Activated T-helper 2 cell treated with anti-CD3 and anti-CD28 coated beads, Interferon-gamma antibody, Interleukin-2, Interleukin-4, amounts not matched to agents 10 μg/mL and 5 μg/mL and 100 μg/mL, durations not matched to agents 14 hours and 24 hours and 36 hours (primary cell): ENCODE measurements at places on chromosomes 6 and 20.
A peak's percentile ranks its signal among the peaks of the same experiment; 100 is the strongest.

DNA sequence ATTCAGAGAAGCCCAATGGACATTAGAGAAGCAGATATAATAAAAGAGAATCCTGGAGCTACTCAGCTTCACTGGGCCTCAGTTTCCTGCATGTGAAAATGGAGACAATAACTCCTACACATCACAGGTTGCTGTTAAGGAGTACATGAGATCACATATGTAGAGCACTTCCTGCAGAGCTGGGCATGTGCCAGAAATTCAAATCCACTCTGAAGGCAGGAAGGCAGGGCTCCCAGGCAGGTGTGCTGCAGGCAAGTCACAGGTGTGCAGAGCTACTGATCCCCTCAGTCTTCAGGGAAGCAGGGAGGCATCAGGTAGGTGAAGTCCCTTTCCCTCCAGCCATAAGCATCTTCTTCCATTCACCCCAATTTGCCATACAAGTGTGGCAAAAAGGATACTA lies 48.0 kb downstream of the DST start:
- DNase-seq, result no peak

- no peak for DNase-seq
These were observed 25.1 kb upstream of the UTRN start for GRCh38 chr6:144259986-144260385.

- DNase-seq, result no peak
These were observed 39.8 kb upstream of the MMS22L start for GRCh38 chr6:97322811-97323210.

- no peak for DNase-seq
These were observed 13.6 kb downstream of the PKIG start for GRCh38 chr20:44596010-44596409.

DNA sequence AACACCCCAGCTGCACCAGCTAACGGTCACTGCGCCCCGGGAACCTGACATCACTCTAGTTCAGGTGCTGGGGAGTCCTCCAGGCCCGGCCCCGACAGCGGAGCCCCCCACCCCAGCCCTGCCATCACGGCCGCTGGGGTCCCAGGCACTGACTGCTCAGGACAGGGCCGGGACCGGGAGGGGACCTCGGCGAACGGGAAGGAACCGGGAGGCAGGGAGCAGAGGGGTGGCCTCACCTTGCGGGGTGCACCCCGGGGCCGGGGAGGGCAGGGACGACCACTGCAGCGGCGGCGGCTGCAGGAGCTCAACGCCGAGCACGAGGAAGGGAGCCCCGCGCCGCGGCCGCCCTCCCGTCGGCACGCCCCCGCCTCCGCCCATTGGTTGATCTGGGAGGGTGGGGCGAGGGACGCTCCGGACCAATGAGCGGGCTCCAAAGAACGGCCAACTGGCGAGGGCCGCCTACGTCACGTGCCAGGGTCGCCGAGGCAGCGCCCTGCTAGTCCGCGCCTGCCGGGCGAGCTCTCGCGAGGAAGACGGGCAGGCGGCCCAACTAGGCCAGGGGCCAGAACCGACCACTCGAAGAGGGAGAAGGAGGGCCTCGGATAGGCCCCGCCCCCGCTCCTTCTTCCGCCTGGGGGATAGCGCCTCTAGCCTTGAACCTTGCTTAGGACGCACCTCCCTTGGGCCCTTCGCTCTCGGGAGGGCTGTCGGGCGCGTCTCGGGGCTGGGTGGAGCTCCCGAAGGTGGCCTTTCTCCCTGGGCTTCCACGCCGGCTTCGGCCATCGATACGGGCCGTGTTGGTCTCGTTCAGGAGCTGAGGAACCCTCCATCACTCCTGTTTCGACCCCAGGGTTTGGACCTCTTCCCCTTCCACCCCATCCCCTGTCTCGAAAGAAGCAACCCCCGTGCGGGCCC lies at the start of gene ADISSP:
TSS of gene ADISSP (minus strand) at position 327 of the 915 bp plus-strand sequence. CDS start 7,653 bp downstream, outside the sequence.
- DNase-seq, result peak; percentile 97

GRCh38 chr6:140537211-140537610 lies 1162.8 kb upstream of the CITED2 start:
- no peak for DNase-seq

DNA sequence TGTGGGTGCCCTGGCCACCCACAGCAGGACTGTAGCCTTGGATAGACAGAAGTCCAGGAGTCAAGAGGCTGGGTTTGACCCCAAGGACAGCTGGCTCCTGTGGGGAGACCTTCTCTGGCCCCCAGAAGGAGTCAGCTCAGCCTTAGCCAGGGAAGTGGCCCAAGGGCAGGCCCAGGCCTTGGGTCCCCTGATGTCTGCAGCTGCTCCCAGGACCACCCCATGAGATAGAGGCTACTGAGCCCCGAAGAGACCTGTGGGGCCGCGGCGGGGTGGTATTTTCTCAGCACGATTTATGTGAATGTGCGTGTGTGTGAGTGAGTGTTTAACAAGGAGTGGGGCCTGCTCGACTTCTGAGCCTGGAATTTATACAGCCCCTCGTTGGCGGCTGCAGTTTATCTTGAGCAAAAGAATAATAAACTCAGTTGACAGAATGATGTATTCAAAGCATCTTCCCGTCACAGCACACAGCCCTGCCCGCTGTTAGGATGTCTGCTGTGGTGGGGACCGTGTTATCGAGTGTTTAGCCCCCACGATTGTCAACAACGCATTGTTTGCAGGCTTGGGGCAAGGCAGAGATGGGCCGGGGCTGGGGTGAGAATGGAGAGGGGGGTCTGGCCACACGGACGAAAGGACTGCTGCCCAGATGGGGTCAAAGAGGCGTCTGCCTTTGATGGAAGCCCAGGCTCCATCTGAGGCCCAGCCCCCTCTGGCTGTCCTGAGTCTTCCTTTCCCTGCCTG lies 163.3 kb downstream of the VEGFA start:
- DNase-seq, result no peak
